ENCODE measurements at places on chromosomes 5 and 9. TPM values are rescaled to one million over a fixed set of nuclear protein-coding genes. Genes with fewer than 3 reads are reported as not detected.

Gene FOXD4L4
- 0.47 TPM for total RNA-seq

Gene CDH9
- total RNA-seq: not detected

Gene PLAC8L1
- 1.1 TPM for total RNA-seq

Gene SLC2A6
- 19.6 TPM for total RNA-seq

Gene CDC20B
- total RNA-seq: not detected

Gene SLC34A3
- not detected for total RNA-seq

Gene CFAP90
- 1.1 TPM for total RNA-seq

GRCh38 chr9:37410969-37411785, 11.3 kb upstream of the GRHPR start:
- DNase-seq: no peak

GRCh38 chr5:135219868-135220267, 179.2 kb downstream of the MACROH2A1 start:
- DNase-seq: peak; percentile 20

GRCh38 chr5:139903795-139904565, 108.4 kb downstream of the PSD2 start:
- no peak for DNase-seq

GRCh38 chr9:106025453-106025852, 331.1 kb downstream of the TMEM38B start:
- no peak for DNase-seq

GRCh38 chr9:1960342-1961042, 54.7 kb upstream of the SMARCA2 start:
- no peak for DNase-seq

- DNase-seq: no peak
Measured at GRCh38 chr9:116482740-116483139, 204.4 kb upstream of the TRIM32 start.

DNA sequence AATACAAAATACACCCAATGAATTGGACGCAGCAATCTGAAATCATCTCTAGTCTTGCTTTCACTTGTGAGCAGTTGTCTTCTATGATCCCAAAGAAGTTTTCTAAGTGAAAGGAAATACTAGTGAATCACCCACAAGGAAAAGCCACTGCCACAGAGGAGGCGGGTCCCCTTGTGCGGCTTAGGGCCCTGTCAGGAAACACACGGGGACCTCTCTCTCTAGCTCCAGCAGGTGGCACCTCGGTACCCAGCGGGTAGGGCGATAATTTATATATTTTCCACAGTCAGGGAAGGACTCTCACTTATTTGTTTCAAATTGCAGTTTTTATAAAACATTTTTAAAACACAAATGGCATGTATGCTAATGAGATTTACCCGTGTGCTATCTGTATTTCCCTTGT, 417.1 kb downstream of the KDM4C start:
- DNase-seq: no peak

DNA sequence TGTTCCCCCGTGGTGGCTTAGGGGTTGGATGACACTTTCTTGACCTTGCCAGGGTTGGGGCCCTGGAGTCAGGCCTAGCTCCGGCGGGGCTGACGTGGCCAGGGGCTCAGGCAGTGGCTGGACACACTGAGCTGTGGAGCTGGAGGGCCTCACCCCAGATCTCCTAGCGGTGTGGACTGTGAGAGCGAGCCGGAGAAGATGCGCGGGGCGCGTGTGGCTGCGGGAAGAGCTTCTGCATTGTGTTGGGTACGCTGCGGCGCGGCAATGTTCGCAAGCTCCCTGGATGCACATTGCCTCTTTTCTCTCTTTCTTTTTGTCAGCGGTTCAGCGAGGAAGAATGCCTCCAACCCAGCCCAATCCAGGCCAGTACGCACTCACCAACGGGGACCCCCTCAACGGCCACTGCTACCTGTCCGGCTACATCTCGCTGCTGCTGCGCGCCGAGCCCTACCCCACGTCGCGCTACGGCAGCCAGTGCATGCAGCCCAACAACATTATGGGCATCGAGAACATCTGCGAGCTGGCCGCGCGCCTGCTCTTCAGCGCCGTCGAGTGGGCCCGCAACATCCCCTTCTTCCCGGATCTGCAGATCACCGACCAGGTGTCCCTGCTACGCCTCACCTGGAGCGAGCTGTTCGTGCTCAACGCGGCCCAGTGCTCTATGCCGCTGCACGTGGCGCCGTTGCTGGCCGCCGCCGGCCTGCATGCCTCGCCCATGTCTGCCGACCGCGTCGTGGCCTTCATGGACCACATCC, 4.8 kb downstream of the NR2F1 start:
- no peak for DNase-seq

DNA sequence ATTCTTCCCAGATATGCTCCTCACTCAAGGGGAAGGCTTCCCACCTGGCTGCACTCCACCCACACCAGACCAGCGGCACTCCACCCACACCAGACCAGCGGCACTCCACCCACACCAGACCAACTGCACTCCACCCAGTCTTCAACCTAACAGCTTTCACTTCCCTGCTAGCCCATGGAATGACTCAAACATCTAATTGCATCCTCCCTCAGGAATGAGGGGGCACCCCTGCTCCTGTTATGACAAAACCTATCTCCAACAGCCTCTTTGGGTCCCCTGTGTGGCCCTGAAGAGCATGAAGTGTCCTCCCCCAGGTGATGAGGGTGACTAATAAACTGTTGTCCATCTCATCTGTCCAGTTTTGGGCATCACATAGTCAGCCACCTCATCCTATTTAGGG, 556.6 kb upstream of the TUSC1 start:
- no peak for DNase-seq

GRCh38 chr9:126569036-126569435, 44.7 kb upstream of the LMX1B start:
- DNase-seq: no peak

- no peak for DNase-seq
Measured at GRCh38 chr5:79590396-79590999, 21.7 kb upstream of the TENT2 start.

DNA sequence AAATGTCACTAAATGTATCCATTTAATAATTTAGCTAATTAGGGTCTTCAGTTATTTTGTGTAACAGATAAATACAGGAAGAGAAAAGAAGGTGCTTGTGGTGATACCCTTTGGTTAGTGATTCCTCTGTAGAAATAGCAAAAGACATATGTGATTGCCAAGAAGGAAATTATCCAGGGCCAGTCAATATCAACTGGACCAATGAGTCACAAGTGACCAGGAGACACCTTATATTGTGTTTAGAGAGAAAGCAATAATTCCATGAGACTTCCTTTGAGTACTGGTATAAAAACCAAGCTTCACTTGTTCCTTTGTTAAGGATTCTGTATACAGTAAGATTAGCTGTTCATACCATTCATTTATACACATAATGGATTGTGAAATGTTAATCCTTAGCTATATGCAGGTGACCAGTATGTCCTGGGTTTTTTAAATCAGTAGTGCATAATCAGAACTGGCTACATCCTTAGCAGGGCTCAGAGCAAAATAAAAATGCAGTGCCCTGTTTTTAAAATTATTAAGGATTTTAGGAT, 11.7 kb upstream of the F2R start:
- no peak for DNase-seq

- peak; percentile 66 for DNase-seq
Measured at GRCh38 chr5:68122439-68123328, 92.9 kb upstream of the PIK3R1 start.

DNA sequence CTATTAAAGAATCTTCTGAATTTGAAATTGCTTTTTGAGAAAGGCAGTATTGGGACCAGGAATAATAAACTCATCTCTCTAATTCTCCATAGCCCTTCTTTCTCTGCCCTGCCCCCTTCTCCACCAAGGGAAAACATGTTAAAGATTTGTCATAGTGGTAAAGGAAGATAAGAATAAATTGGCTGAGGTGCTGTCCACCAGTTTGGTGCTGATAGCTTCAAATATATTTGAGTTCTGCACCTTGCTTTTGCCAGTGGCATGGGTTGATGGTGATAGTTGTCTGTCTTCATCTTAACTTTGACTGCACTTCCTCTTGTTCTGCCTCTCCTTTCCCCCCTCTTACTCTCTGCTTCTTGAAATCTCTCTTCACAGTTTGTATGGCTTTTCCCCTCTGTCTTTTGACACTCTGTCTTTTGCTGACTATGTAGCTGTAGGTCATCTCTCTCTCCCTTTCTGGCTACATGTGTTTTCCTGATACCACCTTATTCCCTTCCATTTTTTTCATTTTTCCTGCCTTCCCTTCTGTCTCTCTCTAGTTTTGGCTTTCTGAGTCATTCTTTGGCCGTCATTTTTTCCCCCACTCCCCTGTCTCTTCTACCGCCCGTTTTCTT, 56.6 kb downstream of the NDUFS4 start:
- no peak for DNase-seq

- no peak for DNase-seq
Measured at GRCh38 chr5:109329333-109330237, 80.2 kb downstream of the PJA2 start.

- no peak for DNase-seq
Measured at GRCh38 chr5:98904780-98905179, 24.0 kb downstream of the CHD1 start.

GRCh38 chr9:75382126-75382525, 293.8 kb downstream of the OSTF1 start:
- no peak for DNase-seq

DNA sequence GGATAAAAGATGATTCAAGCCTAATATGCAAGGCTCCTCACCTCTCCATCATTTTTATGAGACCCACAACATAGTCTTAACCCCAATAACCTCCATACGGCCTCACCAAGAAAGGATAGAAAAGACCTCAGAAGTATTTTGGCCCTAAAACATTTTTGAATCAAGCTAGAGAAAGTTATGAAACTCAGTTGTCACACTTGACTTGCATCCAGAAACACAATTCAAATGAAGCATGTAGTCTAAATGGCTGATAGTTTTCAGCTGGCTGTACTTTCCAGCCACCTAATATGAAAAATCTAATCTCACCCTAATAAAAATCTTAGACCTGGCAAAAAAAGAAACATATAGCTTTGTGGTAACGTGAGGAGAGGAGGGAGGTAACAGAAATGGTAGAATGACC, 116.1 kb downstream of the ARL15 start:
- DNase-seq: no peak

Data from ureter (tissue), 1 donor.